Mesendoderm (in vitro differentiated cells): ENCODE measurements at places on chromosomes 13 and 19.

DNA sequence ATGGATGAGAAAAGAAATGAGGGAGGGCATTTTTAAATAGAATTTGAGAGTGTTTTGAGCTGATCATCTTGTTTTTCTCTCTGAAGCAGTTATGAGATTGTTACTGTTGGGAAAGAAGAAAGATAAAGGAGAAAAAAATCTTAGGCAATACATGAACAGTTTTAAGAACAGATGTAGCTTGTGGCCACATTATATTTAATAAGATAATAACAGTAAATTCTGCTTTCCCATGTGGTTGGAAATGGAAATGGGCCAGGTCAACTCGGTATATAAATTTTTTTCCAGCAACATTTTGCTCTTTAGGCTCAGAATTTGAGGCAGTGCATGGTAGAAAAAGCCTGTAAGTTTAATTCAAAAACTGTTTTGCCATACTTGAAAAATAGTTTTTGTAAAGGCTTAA lies 118.7 kb downstream of the POSTN start:
- H3K27ac ChIP-seq, result no peak overlapping the region
- H3K36me3 ChIP-seq, result no peaks in the 10 kb centered on the region
- H3K4me3 ChIP-seq, result no peak overlapping the region
- no peak for DNase-seq
- H3K4me1 ChIP-seq, result no peaks in the 10 kb centered on the region

DNA sequence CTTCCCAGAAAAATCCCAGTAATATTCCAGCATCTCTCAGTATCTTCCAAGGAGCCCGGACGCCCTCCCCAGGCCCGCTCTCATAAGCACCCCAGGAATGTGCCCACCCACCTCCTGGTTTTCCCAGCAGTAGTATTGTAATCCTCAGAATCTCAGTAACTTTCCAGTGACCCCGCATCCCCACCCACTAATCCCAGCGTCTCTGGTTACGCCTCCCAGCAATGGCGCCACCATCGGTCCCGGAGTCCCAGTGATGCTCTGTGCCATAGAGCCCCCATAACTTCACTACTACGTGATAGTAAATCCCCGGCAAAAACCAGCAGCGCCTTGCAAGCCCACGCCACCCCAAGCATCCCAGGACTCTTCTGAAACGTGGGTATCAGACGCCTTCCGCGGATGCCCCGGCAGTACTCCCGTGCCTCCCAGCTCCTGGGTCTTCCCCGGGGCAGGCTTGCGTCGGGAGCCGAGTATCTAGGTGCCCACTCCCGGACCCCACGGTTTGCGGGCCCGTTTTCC lies 928 bp upstream of the PNPLA6 start:
- no peaks in the 10 kb centered on the region for H3K27me3 ChIP-seq
- peak overlapping the region; percentile 82 for H3K4me3 ChIP-seq
- H3K36me3 ChIP-seq, result peaks cover 2% of the 10 kb centered on the region

DNA sequence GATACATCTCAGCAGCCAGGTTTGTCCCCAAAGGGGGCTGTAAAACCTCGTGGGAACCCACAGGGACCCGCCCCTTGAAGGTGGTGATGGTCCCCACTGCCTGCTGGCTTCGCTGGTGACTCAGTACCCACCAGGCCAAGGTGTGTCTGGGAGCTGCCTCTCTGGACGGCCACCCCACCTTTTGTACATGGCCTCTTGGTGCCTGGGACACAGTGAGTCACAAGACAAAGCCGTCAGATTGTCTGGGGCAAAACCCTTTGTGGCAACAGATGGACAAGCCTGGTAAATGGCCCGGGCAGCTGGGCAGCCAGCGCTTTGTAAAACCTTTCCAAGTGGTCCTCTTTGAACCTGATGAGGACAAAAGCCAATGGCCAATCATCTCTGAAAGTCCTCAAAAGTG lies 27.9 kb upstream of the KLF2 start:
- H3K36me3 ChIP-seq, result no peaks in the 10 kb centered on the region
- no peak for DNase-seq
- no peak overlapping the region for H3K4me3 ChIP-seq
- H3K4me1 ChIP-seq, result no peaks in the 10 kb centered on the region
- H3K27ac ChIP-seq, result no peak overlapping the region
- H3K27me3 ChIP-seq, result no peaks in the 10 kb centered on the region

DNA sequence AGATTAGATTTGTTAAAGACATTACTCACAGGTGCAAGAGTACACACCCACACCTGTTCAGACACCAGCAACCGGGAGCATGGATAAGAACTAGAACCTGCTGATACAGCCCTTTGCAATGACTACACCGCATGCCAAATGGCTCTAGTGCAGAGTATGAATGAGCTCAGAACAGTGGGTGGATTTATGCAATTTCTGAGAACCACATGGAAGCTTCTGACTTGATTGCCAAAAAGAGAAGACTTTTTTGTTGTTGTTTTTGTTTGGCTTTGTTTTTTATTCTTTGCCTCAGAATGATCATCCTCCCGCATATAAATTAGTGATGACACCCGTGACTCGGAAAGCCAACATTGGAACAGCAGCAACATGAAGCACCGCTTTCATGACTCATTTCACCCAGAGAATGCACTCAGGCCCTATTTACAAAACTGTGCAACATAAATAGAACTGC lies 77.4 kb upstream of the LRCH1 start:
- no peak overlapping the region for H3K4me3 ChIP-seq
- H3K4me1 ChIP-seq, result no peaks in the 10 kb centered on the region
- no peaks in the 10 kb centered on the region for H3K36me3 ChIP-seq
- no peak for DNase-seq
- H3K27me3 ChIP-seq, result no peaks in the 10 kb centered on the region

DNA sequence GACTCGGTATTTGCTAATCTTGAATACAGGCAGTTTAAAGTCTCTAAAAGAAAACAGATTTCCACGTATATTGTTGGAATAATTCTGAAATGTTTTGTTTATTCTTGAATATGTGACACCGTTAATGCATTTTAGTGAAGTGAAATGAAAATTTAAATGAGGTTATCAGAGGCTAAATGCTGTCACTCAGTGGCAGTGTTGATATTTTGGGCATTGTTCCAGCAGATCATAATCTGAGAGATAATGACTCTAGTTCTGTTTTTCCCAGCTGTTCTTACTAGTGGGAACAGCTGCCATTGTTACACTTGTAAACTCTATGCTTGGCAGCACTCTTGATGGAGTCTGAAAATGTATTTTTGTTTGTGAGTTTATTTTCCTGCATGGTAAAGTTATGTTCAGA lies 365.6 kb upstream of the SLC10A2 start:
- DNase-seq, result no peak
- H3K27ac ChIP-seq, result no peak overlapping the region
- no peaks in the 10 kb centered on the region for H3K36me3 ChIP-seq
- no peak overlapping the region for H3K4me3 ChIP-seq

DNA sequence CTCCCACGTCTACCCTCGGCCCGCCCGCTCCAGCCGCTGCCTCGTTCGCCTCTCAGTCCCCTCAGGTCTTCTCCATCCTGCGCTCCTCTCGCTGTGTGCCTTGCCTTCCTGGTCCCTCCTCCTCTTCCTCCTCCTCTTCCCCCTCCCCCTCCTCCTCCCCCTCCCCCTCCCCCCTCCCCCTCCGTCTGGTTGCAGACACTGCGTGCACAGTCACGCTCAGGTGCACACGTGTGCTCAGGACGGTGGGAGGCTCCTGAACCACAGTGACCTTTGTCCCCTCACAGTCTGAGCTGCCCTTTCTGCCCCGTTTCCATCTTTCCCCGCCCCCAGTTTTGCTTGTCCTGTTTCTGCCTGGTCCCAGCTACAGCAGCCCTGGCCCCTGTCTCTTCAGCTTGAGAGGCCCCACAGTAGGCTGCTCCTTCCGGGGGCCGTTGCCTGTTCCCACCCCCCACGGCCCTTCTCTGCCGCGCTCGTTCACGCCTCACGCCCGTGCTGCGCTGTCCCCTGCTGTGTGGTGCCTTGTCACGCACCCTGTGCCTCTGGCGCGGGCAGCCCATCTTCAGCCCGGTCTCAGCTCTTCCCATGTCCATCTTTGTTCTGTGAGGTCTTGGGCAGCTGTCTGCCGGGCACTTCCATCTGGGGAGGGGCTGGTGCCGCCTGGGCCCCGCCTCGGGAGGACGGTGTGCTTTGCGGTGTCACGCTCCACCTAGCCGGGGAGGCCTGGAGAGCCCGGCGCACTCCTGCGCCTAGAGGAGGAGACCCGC lies 13.8 kb upstream of the RPS15 start:
- no peaks in the 10 kb centered on the region for H3K27me3 ChIP-seq
- H3K4me1 ChIP-seq, result no peaks in the 10 kb centered on the region
- H3K27ac ChIP-seq, result no peak overlapping the region
- DNase-seq, result no peak
- peaks cover 16% of the 10 kb centered on the region for H3K36me3 ChIP-seq
- no peak overlapping the region for H3K4me3 ChIP-seq

DNA sequence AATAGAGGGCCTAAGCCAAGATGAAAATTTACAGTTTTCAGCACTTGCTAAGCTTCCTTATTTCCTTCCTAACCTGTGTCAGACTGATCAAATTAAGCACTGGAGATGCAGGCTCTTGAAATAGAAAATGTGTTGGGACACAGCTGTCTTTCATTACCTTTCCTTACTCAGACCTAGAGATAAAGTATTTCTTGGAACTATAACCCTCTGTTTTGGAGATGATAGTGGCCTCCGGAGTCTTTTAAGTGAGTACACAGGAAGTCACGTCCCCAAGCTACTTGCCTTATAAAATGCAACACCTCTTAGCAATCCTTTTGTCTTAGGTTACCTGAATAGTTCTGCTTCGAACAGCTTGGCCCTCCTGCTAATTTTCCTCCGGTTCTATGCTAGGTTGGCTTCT lies 12.4 kb upstream of the AKAP11 start:
- DNase-seq, result no peak
- no peaks in the 10 kb centered on the region for H3K27me3 ChIP-seq
- H3K4me1 ChIP-seq, result no peaks in the 10 kb centered on the region
- no peaks in the 10 kb centered on the region for H3K36me3 ChIP-seq
- H3K4me3 ChIP-seq, result no peak overlapping the region

- H3K36me3 ChIP-seq, result no peaks in the 10 kb centered on the region
- no peaks in the 10 kb centered on the region for H3K4me1 ChIP-seq
- H3K27me3 ChIP-seq, result no peaks in the 10 kb centered on the region
- H3K4me3 ChIP-seq, result no peak overlapping the region
- H3K27ac ChIP-seq, result no peak overlapping the region
These were observed 141.0 kb downstream of the AKAP11 start for GRCh38 chr13:42412812-42413483.

DNA sequence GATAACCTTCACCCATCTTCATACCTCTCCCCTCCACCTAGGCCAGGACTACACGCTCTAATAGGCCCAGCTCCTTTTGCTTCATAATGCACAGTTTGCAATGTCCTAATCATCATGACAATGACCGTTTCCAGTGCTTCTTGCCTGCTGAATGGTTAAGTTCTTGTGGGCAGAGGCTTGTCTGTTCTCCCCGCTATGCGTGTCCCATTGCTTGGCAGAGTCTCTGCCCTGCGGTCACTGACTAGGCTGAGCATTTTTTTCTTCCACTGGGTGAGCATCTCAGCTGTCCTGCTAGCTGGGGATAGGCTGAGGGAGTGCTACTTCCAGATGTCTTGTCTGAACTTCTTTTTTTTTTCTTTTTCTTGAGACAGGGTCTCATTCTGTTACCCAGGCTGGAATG lies 314.7 kb downstream of the UQCRFS1 start:
- H3K27me3 ChIP-seq, result no peaks in the 10 kb centered on the region
- no peaks in the 10 kb centered on the region for H3K36me3 ChIP-seq
- DNase-seq, result no peak
- H3K4me3 ChIP-seq, result no peak overlapping the region

DNA sequence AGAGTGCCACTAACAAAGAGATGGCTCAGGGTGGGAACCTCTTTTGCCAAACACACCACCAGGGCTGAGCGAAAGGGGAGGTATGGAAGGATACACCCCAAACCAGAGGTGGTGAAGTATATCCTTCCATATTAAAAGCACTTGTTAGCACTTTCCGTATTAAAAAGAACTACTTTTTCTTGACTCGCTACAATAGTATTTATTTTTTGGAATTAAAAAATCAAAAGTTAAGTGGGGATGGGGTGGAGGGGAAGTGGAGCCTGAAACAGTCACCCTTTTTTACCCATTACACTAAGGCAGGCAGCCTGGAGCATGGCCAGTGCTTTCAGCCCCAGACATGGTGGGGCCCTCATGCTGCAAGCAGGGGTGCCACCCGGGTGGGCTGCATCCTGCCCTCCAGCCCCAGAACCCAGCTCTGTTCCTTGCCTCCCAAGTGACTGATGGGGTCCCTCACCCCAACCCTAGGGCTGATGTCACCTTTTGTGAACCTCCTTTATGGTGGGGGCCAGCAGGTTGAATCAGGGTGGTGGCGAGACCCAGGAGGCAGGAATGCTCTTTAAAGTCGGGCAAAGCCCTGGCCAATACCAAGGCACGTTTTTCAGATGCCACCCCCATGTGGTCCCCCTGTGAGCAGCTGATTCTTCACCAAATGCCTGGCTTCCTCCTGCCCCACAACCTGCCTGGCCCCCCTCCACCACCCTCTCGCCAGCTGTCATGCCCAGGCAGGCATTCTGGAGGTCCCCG lies 31.0 kb downstream of the LYL1 start:
- H3K27me3 ChIP-seq, result no peaks in the 10 kb centered on the region
- no peak overlapping the region for H3K4me3 ChIP-seq
- H3K27ac ChIP-seq, result no peak overlapping the region
- H3K4me1 ChIP-seq, result peaks cover 1% of the 10 kb centered on the region

- no peaks in the 10 kb centered on the region for H3K4me1 ChIP-seq
- H3K27ac ChIP-seq, result no peak overlapping the region
- H3K4me3 ChIP-seq, result no peak overlapping the region
- DNase-seq, result peak; percentile 40
- no peaks in the 10 kb centered on the region for H3K27me3 ChIP-seq
These were observed 24.2 kb upstream of the FBL start for GRCh38 chr19:39870171-39870971.

DNA sequence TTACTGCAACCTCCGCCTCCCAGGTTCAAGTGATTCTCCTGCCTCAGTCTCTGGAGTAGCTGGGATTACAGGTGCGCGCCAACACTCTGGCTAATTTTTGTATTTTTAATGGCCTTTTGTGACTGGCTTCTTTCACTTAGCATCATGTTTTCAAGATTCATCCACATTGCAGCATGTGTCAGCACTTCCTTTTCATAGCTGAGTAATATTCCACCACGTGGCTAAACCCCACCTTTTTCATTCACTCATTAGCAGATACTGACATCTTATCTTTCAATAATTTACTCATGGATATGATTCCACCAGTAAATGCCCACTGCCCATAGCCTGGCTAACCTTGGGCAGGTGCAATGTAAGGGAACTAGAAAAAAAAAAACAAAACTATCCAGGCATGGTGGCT lies 6.9 kb downstream of the C5AR1 start:
- no peak for DNase-seq
- H3K36me3 ChIP-seq, result no peaks in the 10 kb centered on the region
- no peaks in the 10 kb centered on the region for H3K4me1 ChIP-seq
- H3K4me3 ChIP-seq, result no peak overlapping the region
- H3K27me3 ChIP-seq, result no peaks in the 10 kb centered on the region

GRCh38 chr13:30071969-30072817 lies 221.8 kb upstream of the UBL3 start:
- H3K4me1 ChIP-seq, result peaks cover 2% of the 10 kb centered on the region
- H3K36me3 ChIP-seq, result no peaks in the 10 kb centered on the region
- no peak overlapping the region for H3K27ac ChIP-seq
- H3K4me3 ChIP-seq, result no peak overlapping the region
- no peaks in the 10 kb centered on the region for H3K27me3 ChIP-seq

- no peaks in the 10 kb centered on the region for H3K36me3 ChIP-seq
- H3K4me3 ChIP-seq, result no peak overlapping the region
- H3K27me3 ChIP-seq, result no peaks in the 10 kb centered on the region
- no peak overlapping the region for H3K27ac ChIP-seq
- no peak for DNase-seq
These were observed 605 bp upstream of the CDK8 start for GRCh38 chr13:26253262-26253786.

- peaks cover 10% of the 10 kb centered on the region for H3K4me1 ChIP-seq
- H3K27ac ChIP-seq, result peak overlapping the region; percentile 96
- H3K4me3 ChIP-seq, result no peak overlapping the region
- no peaks in the 10 kb centered on the region for H3K27me3 ChIP-seq
- DNase-seq, result peak; percentile 100
These were observed 3.4 kb downstream of the BBC3 start for GRCh38 chr19:47227352-47228167.
